ENCODE measurements at places on chromosomes 4 and X.

DNA sequence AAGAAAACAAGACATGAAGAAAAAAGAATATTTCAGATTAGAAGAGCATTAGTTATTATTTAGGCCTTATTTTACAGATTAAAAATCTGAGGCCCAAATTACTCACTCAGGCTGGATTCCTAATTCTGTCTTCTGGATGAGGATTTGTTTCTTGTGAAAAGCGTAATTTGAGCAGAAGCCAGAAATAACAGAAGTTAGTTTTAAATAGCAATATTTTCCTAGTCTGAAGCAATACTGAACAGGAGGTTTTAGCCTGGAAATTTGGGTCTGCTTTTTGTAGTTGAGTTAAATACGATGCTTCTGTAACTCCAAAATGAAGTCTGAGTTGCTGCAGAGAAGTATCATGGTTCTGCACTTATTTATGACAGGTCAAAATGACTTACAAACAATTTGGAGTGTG is 124.9 kb downstream of the RTL3 start:
- DNase-seq = no peak

DNA sequence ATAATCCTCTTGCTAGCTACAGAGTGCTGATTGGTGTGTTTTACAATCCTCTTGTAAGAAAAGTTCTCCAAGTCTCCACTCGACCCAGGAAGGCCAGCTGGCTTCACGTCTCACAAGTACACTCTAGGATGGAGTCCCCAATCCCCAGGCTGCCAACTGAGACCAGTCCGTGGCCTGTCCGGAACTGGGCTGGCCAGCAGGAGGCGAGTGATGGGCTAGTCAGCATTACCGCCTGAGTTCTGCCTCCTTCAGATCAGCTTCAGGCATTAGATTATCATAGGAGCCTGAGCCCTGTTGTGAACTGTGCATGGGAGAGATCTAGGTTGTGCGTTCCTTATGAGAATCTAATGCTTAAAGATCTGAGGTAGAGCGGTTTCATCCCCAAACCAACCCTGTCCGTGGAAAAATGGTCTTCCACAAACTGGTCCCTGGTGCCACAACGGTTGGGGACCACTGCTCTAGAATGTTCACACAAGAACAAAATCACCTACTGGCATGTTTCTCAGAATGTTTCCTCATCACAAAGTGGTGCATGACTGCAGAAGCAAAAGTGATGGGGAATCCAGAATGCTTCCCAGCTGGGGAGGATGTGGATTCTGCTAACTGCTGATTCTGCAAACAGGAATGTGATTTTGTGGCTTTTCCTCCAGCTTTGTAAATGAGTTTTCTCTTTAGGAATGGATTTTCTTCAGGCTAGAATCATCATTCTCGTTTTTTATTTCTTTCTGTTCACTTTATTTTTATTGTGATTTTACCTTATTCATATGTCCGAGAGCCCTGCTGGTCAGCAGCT is 40.9 kb downstream of the SEPTIN11 start:
- no peak for DNase-seq

DNA sequence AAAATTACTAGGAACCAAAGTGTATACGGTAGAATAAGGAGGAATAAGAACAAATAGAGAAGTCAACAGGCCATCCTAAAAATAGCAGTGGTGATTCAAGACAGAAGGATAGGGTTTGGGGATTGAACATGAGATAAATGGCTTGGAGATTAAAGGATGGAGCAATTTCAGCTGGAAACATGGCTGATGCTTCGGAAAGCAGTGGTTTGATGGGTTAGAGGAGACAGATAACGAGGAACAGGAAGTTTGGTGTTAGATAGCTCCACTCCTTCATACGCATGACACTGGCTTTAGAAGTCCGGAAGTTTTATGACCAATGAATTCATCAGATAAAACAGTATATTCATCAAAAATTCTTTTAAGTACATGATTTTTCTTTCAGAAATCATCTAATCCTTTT is 70.8 kb upstream of the GALNTL6 start:
- no peak for DNase-seq

- no peak for DNase-seq
Measured at GRCh38 chr4:17528551-17529165, 13.7 kb downstream of the CLRN2 start.

DNA sequence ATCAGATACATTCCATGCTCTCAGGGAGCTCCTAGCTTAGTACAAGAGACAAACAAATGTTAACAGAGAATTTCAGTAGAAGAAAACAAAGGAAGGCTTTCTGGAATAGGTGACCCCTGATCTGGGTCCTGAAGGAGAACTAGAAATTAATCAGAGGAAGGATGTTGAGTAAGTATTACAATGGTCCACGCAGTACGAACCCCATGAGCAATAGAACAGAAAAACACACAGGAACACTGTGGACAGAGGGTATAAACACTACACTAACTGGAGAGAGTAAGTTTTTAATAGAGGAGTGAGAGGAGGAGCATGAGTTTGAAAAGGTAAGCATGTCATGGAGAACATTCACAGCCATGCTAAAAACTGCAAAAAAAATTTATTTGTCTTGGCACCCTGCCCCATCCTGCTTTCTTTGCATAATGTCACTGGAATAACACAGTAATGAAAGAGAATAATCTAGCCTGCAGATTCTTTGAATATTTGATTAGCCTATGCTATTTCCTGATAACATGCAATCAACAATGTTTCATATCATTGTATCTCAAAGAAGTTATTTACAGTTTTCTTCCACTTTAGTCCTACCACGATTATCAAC is 140.3 kb upstream of the ZXDB start:
- DNase-seq = no peak

GRCh38 chrX:13015536-13016236 is 28.7 kb downstream of the FAM9C start:
- no peak for DNase-seq

GRCh38 chr4:37845201-37845600 is 18.7 kb downstream of the PGM2 start:
- DNase-seq = no peak

GRCh38 chrX:4944767-4945166 is 1231.3 kb upstream of the PRKX start:
- no peak for DNase-seq

- DNase-seq = no peak
Measured at GRCh38 chrX:139831017-139831416, 101.8 kb downstream of the ATP11C start.

DNA sequence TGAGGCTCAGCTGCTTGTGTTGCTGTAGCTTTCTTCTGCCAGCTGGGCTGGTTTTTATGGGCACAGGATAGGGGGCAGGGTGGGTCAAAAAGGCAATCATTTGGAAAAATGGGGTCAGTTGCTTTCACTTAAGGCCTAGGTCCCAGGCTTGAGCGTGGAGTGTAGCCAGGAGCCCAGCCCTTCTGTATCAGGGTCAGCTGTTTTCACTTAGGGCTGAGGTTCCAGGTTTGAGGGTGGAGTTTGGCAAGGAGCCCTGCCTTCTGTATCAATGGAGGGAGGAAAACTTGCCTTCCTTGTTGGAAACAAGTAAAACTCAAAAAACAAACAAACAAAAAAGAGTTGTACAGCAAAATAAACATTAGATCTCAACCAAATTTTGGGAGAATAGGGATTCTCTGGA is 37.0 kb upstream of the UGT8 start:
- no peak for DNase-seq

DNA sequence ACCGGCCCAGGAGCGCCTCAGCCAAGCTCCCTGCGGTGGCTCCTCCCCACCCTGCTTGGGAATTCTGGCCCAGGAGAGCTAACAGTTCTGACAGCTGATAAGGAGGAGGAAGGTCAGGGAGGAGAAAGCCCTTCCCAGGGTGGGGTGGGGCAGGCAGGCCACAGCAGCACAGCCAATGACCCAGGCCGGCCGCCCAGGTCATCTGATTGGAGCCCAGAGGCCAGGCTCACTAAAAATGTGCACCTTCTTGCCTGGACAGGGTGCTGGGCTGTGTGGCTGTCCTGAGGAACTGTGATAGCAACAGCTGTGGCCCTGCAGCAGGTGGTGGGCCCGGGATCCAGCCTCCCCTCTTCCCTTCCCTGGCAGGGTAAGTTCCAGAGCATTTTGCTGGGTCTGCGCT is 17.2 kb upstream of the SH3TC1 start:
- DNase-seq = no peak

DNA sequence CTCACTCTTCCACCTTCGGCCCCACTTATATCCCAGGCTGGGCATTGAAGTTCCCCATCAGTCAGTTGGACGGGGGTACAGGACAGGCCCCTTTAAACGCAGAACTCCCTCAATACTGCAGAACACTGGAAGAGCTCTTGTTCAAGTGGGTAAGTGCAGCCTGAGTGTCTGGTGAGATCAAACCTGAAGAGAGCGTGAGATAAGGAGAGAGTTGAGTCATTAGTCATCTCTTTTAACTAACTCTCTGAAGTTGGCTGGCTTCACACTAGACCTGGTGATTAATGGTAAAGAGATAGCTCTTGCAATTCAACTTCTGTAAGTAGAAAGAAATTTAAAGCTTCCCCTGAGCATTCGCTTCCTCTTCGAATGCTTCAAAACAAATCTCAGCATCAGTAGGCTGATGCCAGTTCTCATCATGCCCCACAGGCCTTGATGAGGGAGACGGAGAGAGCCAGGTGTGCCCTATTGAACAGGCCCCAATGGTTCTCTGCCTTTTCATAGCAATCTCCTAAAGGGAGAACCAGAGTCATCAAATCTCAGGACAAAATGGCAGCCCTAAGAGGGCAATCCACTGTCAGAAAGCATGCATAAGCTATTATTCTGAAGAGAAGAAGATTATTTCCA is 41.0 kb upstream of the JADE1 start:
- peak; percentile 3 for DNase-seq

- no peak for DNase-seq
Measured at GRCh38 chr4:39947417-39947816, 30.3 kb downstream of the PDS5A start.

GRCh38 chrX:12891915-12892506 is 14.4 kb upstream of the TLR8 start:
- DNase-seq = no peak

DNA sequence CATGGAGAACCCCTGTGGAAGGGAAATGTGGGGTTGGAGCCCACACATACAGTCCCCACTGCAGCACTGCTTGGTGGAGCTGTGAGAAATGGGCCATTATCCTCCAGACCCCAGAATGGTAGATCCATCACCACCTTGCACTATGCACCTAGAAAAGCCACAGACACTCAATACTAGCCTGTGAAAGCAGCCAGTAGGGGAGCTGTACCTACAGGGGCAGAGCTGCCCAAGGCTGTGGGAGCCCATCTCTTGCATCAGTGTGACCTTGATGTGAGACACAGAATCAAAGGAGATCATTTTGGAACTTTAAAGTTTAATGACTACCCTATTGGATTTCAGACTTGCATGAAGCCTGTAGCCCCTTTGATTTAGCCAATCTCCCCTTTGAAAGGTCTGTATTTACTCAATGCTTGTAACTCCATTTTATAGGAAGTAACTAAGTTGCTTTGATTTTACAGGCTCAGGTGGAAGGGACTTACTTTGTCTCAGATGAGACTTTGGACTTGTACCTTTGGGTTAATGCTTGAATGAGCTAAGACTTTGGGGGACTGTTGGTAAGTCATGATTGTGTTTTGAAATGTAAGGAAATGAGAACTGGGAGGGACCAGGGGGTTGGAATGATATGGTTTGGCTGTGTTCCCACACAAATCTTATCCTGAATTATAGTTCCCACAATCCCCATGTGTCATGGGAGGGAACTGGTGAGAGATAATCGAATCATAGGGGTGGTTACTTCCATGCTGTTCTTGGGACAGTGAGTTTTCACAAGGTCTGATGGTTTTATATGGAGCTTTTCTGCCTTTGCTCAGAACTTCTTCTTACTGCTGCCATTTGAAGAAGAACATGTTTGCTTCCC is 352.6 kb downstream of the INPP4B start:
- DNase-seq = no peak

GRCh38 chr4:184126800-184127199 is 90.9 kb downstream of the ENPP6 start:
- no peak for DNase-seq

- DNase-seq = no peak
Measured at GRCh38 chr4:155769090-155769489, 10.3 kb downstream of the GUCY1B1 start.

GRCh38 chr4:140800666-140801065 is 44.5 kb upstream of the TBC1D9 start:
- DNase-seq = no peak

DNA sequence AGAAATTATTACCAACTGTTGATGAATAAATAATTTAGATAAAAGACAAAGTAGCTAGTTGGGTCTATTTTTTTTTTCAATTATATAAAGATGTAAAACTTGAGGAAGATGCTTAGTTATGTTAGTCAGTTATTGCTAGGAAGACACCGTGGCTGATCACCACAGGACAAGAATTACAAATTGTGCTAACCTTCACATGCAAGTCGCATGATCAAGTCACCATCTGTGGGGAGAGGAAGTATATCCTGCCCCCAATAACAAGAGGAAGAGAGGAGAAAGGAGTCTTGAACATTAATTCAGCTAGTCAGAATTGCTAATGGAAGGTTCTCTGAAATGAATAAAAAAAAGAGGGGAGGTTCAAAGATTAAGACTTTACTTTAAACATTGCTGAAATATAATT is 52.3 kb downstream of the CPEB2 start:
- DNase-seq = no peak

- DNase-seq = peak; percentile 88
Measured at GRCh38 chrX:1491851-1492349, 39.2 kb upstream of the ASMTL start.

DNA sequence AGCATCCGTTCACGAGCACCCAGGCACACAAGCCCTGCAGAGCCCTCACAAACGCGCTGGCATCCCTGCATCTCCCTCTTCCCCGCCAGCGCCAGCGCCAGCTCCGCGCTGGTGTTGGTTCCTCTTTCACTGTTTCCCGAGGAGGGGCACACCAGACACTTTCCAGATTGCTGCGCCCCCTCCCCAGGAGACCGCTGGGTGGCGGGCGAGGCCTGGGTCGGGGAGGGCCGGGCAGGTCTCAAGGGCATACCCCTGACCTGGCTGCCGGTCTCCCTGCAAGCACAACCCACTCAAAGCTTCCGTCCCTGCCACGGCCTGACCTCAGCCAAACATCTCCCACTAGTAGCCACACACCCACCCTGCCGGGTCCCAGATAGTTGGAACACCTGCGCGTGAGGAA is 2.2 kb upstream of the NKX1-1 start:
- DNase-seq = no peak

DNA sequence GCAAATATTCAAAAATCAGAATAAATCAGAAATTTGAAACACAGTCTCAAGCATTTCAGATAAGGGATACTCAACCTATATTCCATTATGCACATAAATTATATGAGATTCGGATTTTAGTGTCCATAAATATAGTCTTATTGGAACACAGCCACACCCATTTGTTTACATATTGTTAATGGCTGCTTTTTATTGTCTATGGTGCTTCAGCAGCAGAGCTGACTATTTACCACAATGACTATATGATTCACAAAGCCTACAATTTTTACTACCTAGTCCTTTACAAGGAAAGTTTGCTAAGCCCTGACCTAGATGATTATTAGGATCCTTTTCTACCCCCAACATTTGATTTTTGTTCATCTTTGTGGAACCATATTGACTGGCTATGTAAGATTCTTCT is 63.9 kb downstream of the IL1RAPL1 start:
- no peak for DNase-seq

- DNase-seq = no peak
Measured at GRCh38 chrX:117996408-117996807, 120.2 kb downstream of the KLHL13 start.

GRCh38 chrX:68880846-68881552 is 52.2 kb downstream of the EFNB1 start:
- no peak for DNase-seq
